ENCODE measurements at places on chromosomes 2 and 18. TPM values are rescaled to one million over a fixed set of nuclear protein-coding genes. Genes with fewer than 3 reads are reported as not detected.

POTEJ gene
- polyA plus RNA-seq = not detected

RDH14 gene
- 62.0 TPM for polyA plus RNA-seq

DNA sequence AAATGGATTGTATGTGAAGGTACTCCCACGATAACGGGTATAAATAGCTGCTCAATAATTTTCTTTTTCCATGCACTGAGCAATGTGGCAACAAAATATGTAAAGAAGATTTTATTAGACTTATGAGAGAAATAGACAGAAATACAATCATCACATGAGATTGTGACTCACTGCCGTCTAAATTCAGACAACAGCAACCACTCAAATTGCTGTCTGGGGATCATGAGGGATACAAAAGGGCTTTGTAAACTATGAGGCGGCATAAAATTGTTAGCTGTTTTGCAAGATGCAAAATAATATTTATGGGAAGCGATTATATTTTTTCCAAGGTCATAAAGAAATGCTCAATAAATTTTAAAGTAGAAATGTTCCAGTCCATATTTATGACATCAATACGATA is 259.1 kb upstream of the AGAP1 start:
- H3K27ac ChIP-seq = no peak overlapping the region
- no peaks in the 10 kb centered on the region for H3K36me3 ChIP-seq
- no peak overlapping the region for H3K4me3 ChIP-seq

DNA sequence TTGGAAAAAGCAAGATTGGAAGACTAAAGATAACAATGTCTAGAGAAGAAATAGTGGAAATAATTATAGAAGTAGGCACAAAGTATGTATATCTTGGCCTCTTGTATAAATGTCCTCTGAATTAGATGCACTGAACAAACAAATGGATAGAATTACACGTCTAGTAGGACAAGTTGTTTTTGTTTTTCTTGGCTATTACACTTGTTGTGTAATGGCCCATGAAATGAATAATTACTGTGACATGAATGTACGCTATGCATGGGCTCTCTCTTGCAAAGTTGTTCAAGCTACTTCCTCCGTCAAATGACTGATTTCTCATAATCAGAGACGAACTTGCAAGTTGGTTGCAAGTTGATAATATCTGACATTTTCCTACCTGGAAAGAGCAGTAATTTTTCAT is 126.2 kb downstream of the PDE1A start:
- H3K36me3 ChIP-seq = no peaks in the 10 kb centered on the region
- no peaks in the 10 kb centered on the region for H3K4me1 ChIP-seq
- H3K27me3 ChIP-seq = no peaks in the 10 kb centered on the region

DNA sequence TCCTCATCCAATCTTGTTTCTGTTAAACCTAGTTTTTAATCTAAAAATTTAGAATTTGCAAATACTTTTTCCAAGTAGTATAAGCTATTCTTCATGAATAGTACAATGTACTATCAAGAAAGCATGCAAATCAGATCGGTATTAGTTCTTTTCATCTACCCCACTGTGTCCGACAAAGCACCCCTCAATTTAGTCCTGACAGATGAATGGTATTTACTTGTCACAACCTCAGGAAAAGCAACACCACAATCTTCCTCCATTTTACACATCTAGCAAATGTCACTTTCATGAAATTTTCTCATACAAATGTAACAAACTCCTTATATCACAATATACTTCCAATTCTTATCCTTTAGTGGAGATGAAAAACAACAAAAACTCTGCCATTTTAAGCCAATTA is 163.8 kb downstream of the PDE11A start:
- no peak overlapping the region for H3K4me3 ChIP-seq
- no peak for DNase-seq
- no peaks in the 10 kb centered on the region for H3K36me3 ChIP-seq
- no peaks in the 10 kb centered on the region for H3K4me1 ChIP-seq
- H3K27ac ChIP-seq = no peak overlapping the region

Measured in naive B cell (primary cell).